ENCODE measurements at places on chromosomes 6 and 20. TPM values are rescaled to one million over a fixed set of nuclear protein-coding genes. Genes with fewer than 3 reads are reported as not detected.

DNA sequence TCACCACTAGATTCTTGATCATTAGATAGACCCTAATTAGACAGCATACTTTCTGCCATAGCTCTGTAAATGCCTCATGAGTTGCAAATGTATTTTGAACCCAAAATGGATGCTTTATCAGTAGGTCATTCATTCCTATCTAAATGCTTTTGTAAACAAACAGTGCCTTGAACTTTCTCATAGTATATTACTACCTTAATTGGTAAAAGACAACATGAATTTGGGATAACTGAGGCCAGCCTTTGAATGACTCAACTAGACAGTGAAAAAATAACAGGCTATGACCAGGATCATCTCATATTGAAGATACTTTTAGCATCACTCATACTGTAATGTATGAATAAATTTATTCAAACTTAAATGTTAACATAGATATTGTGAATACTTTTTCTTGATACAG is 37.0 kb upstream of the PRL start:
- no peaks in the 10 kb centered on the region for H3K27me3 ChIP-seq
- no peak overlapping the region for H3K27ac ChIP-seq
- H3K36me3 ChIP-seq = no peaks in the 10 kb centered on the region
- H3K4me1 ChIP-seq = no peaks in the 10 kb centered on the region

- H3K4me1 ChIP-seq = no peaks in the 10 kb centered on the region
- no peaks in the 10 kb centered on the region for H3K27me3 ChIP-seq
- no peaks in the 10 kb centered on the region for H3K36me3 ChIP-seq
- no peak for DNase-seq
These were observed 61.0 kb downstream of the DZANK1 start for GRCh38 chr20:18405826-18406225.

- peak overlapping the region; percentile 15 for H3K27ac ChIP-seq
- no peaks in the 10 kb centered on the region for H3K27me3 ChIP-seq
- no peak for DNase-seq
- H3K36me3 ChIP-seq = peaks cover 53% of the 10 kb centered on the region
- H3K4me1 ChIP-seq = peaks cover 85% of the 10 kb centered on the region
These were observed 3.9 kb downstream of the ZMYND8 start for GRCh38 chr20:47352332-47353238.

The ADGB gene
- total RNA-seq = not detected

The CST5 gene
- total RNA-seq = 0.93 TPM
